Activated naive CD4-positive, alpha-beta T cell (primary cell): ENCODE measurements at places on chromosomes 13 and 19.

DNA sequence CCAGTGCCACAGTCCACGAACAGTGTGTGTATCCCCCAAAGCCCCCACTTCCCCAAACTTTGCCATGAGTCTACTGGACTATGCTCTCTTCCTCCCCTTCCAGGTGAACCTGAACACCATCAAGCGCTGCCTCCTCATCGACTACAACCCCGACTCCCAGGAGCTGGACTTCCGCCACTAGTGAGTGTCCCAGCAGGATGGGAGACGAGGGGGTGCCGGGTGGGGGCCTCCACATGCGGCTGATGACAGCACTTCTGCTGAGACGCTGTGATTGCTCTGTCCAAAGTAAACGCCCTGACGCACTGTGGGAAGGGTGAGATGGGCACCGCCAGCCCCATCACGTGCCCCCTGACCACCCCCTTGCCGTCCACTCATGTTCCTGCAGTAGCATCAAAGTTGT lies 2.0 kb upstream of the P2RY11 start:
- DNase-seq = no peak

DNA sequence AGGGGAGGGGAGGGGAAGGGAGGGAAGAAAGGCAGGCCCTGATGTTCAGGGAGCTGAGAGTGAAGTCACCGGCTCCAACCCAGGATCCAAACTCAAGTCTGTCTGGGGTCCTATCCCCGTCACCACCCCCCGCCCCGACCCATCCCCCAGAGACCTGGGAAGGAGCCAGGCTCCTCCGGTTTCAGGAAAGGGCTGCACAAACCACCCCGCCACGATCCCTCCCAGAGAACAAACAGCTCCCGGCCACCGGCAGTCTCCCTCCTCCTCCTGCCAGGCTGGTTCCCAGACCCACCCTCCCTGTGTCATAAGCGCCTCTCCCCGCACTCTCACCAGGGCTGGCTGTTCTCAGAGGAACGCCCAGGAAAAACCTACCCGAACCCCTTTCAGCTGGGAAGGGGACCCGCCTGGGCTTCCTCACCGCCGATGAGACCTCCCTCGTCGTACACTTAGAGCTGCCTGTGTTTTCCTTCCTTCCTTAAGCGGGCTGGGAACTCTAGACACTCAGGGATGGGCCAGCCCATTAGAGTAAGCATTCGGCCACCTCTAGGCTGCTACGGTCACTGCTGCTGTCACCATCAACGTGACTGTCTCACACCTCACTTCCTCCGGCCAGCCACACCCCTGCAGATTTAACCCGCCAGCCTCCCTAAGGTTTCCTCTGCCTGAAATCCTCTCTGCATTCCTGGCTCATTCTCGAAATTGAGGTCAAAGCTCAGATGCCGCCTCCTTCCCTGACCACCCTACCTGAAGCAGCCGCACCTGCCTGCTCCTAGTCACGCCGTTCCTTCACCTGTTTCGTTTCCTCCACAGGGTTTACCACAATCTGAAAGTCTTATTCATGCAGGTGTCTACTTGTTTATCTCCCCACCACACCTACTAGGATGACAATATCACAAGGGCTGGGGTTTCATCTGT lies 6.3 kb upstream of the RDH13 start:
- no peak for DNase-seq

GRCh38 chr13:100356426-100356825 lies 232.2 kb downstream of the GGACT start:
- no peak for DNase-seq

DNA sequence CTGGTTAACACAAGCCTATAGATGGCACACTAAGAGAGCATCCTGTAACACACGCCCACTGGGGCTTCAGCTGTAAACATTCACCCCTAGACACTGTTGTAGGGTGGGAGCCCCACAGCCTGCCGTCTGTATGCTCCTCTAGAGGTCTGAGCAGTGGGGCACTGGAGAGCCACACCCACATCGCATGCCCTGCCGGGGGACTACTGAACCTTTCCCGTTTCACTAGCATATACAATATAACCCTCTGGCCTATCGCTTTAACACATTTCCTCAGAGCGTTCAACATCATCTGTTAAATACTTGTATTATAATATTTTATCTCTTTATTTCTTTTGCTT lies 73.4 kb downstream of the PCDH9 start:
- DNase-seq = no peak

- no peak for DNase-seq
These were observed 1.5 kb downstream of the TTC9B start for GRCh38 chr19:40216777-40217026.
